ENCODE measurements at places on chromosomes 2 and 18. TPM values are rescaled to one million over a fixed set of nuclear protein-coding genes. Genes with fewer than 3 reads are reported as not detected.

- DNase-seq = no peak
Observed at GRCh38 chr2:54655046-54655809, 68.2 kb upstream of the EML6 start.

GRCh38 chr18:75365254-75365629 lies 62.3 kb downstream of the SMIM21 start:
- DNase-seq = no peak

GRCh38 chr2:27716301-27717069 lies 52.8 kb downstream of the SLC4A1AP start:
- DNase-seq = no peak

Gene REEP1
- 36.3 TPM for total RNA-seq

Gene MYO5B
- total RNA-seq = 1.2 TPM

Gene ACTR1B
- total RNA-seq = 74.4 TPM
